Renal cortical epithelial cell (primary cell): ENCODE measurements at places on chromosomes 6 and 20.

- no peak for DNase-seq
Measured at GRCh38 chr20:57294550-57294949, 28.1 kb upstream of the BMP7 start.

DNA sequence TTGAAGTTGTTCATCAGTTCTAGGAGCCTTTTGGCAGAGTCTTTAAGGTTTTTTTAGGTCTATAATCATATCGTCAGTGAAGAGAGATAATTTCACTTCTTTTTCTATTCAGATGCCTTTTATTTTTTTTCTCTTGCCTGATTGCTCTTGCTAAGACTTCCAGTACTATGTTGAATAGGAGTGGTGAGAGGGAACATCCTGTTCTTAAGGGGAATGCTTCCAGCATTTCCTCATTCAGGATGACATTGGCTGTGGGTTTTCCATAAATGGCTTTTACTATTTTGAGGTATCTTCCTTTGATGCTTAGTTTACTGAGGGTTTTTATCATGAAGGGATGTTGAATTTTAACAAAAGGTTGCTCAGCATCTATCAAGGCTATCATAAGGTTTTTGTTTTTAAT is 109.5 kb downstream of the CLVS2 start:
- DNase-seq = peak; percentile 1

DNA sequence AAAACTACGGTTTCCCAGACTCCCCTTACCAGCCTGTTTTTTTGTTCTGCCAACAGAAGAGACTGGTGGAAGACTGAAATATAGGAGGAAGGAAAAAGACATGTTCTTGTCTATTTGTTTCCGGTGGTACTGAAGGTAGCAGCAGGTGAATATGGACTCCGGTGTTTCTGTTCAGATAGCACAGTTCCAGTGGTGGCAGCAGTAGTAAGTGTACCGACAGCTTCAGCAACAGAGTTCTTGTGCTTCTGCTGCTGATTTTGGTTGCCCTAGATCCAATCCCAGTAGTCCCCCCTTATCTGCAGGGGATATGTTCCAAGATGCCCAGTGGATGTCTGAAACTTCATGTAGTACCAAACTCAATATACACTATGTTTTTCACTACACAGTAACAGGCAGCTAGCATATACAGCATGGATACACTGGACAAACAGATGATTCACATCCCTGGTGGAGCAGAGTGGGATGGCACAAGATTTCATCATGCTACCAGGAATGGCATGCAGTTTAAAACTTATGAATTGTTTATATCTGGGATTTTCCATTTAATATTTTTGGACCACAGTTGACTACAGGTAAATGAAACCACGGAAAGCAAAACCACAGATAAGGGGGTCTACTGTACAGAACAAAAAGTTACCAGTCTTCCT is 301.8 kb downstream of the BTBD9 start:
- DNase-seq = peak; percentile 69

DNA sequence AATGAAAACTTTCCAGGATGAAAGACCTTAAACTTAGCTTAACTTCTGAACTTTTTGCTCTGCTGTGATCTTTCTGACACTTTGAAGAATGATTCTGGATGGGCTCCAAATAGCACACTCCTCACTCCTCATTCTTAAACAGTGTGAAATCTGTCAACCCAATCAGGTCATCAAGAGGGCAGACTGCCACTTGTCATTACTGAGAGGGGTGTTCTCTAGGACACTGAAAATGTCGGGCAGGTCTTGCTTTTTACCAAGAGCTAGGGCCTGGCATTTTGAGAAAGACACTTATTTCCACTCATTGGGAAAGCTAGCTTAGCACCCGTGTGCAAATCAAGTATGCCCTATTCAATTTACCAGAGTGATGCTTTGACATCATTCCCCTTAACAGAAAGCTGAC is 122.2 kb downstream of the MTFR2 start:
- peak; percentile 42 for DNase-seq
